Muscle of back (tissue), 13 donors: ENCODE measurements at places on chromosomes 11 and 22.

- no peak for DNase-seq
These were observed 284.4 kb upstream of the B3GAT1 start for GRCh38 chr11:134696455-134696854.

DNA sequence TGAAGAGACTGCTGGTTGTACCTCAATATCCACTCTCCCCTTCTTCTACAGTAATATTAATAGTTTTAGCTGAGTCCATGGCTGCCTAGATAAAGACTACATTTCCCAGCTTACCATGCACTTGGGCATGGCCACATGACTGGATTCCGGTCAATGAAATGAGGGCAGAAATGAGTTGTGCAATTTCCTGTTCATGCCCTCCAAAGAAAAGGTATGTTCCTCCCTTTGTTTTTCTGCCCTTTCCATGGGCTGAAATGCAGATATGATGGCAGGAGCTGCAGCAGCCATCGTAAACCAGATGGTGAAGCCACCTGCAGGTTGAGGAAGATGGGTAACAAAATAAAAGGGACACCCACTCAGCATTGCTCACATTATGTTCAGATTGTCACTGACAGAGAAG is 15.3 kb upstream of the ELFN2 start:
- DNase-seq: no peak

DNA sequence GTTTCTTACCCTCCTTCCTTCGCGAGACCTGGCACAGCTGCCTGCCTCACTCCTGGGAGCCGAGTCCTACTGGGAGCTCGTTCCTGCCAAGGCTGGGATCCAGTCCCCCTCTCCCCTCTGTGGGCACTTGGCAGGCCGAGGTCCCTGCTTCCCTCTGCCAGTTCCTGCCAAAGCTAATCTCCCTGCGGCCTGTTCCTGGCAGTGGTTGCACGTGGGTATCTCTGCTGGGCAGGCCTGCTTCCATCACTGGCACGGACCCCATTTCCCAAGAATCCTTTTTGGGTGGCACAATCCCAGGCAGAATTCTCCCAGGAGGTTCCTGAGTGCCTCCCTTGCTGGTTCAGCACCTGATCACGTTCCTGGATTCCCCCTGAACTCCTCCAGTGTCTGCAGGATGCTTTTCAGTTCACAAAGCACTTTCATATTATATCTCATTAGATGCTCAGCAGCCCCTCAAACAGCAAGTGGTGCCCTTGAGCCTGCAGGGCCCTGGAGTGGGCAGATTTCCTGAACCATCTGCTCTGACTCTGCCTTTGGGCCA is 96.5 kb downstream of the RRM1 start:
- no peak for DNase-seq

DNA sequence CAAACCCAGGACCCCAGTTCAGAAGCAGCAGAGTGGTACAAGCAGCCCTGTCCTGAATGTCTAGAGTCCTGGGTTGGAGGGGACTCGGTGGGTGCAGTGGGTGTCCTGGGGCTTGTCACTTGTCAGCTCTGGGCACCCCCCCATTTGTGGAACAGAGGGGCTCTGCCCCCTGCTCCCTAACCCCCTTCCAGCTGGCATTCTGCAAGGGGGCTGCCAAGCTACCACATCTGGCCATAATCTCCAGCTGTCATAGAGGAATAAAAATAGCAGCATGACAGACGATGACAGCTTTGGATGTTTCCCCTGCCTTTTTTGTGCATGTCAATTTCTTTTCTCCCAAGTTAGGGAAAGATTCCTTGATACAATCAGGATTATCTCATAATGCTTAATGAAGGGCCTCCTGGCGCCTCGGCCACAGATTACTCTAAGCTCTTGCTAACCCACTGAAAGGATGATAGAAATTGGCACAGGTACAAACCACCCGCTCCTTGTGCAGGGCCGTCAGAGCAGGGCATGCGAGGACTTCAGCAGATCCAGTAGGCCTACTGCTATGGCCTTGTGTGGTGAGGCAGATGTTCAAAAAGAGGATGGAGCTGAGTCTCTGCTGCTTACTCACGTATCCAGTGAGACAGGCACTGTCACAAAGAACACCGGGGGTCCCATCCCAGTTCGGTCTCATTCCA is 83.0 kb downstream of the ISX start:
- DNase-seq: peak; percentile 30

GRCh38 chr11:28338371-28338770 is 230.2 kb downstream of the METTL15 start:
- DNase-seq: no peak

DNA sequence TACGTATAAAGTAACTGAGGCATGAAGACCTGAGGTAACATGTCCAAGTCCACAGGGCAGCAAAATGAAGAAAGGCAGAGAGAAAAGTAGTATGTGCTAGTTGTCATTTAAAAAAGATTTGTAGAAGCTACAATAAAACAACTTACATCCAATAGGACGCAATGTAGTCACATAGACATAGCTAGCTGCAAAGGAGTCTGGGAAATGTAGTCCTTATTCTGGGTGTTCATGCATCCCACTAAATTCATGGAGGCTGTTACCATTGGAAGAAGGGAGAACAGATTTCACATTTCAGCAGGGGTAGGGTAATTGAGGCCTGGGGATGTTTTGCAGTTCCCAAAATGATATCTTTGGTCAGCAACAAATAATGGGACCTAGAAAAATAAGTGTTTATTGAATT is 571.4 kb downstream of the MIAT start:
- DNase-seq: no peak

DNA sequence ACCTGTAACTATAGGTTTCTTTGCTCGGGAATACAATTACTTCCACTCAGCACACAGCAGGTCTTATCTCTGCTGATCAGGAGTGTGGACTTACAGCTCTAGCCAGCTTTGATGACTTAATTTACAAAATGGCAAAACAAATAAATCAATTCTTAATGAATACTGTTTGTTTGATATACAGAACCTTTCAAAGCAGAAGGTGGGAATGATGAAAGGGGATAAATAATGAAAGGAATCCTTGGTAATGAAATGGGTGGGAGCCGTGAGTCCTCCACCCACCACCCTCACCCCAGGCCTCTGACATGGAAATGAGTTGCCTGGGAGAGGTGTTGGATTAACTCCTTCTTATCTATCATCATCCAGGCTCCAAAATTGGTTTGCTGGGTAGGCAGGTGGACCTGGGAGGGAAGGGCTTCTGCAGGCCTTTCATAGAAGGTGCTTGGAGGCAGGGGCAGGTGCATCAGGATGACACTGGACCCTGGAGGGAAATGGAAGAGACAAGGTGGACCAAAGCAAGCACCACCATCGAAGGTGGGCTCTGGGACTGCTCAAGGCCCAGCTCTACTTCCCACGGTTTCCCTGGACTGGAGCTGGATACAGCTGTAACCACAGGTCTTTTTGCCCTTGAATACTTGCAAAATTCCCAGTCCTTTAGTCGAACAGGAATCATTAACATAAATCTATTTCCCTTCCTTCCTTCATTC is 23.0 kb downstream of the POU2AF1 start:
- DNase-seq: no peak

- DNase-seq: peak; percentile 67
These were observed 30.9 kb downstream of the CHEK2 start for GRCh38 chr22:28710576-28711191.

GRCh38 chr11:66221726-66222236 is 46.7 kb upstream of the RAB1B start:
- no peak for DNase-seq

DNA sequence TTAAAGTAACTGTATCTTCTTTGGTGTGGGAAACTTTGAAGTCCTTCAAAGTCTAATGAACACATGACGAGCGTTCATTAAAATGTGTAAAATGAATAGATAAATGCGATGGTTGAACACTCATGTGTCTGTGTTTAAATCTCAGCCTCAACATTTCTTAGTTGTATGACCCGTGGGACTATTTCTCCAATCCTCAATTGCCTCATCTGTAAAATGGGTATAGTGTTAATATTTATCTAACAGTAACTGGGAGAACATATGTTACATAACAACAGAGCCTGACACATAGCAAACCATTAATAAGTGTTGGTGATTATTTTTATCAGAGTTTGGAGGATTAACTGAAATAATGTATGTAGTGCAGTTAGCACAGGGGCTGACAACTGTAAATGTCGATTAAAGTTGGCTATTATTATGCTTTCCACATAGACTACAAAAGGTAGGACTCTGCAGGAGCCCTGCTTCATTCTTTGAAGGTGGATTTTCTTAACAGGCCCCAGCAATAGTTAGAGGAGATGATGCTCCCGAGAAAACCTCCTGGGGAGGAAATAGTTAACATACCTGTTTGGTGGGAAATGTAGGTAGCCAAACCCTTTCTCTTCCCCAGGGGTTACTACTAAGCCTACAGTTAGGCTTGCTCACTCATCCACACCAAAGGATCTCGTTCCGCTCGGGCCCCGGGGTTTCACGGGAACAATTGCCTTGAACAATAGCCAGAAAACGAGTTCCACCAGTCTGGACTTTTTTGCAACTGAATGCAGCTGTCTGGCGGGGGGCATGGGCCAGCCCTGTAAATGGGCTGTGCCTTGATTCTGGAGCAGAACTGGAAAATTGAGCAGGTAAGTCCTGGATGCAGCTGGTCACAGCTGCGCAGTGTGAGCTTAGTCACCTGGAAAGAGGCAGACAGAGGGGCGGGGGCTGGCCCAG is 133.4 kb downstream of the DBX1 start:
- peak; percentile 34 for DNase-seq
